Bladder microvascular endothelial cell (primary cell): ENCODE measurements at places on chromosomes 2 and 18. TPM values are rescaled to one million over a fixed set of nuclear protein-coding genes. Genes with fewer than 3 reads are reported as not detected.

Gene CPO
- 0.19 TPM in 1 of 2 replicates, not detected in the other for total RNA-seq

Gene MAIP1
- total RNA-seq = 15.4 and 16.8 TPM in 2 replicates

Gene REG3A
- total RNA-seq = not detected in 2 replicates

Gene MAB21L4
- not detected in 2 replicates for total RNA-seq

Gene LCT
- total RNA-seq = under 0.01 TPM in 1 of 2 replicates, not detected in the other

Gene NFE2L2
- 23.6 and 68.5 TPM in 2 replicates for total RNA-seq

Gene LIMS2
- 11.2 and 20.9 TPM in 2 replicates for total RNA-seq

Gene MOCOS
- total RNA-seq = 0.19 and 0.32 TPM in 2 replicates

Gene PARD3B
- total RNA-seq = 3.2 and 41.0 TPM in 2 replicates

Gene PLCD4
- total RNA-seq = 0.32 and 1.5 TPM in 2 replicates

Gene SOCS6
- 15.7 and 26.9 TPM in 2 replicates for total RNA-seq

Gene SERPINB11
- not detected in 2 replicates for total RNA-seq

Gene GPR39
- total RNA-seq = 0.31 TPM in 1 of 2 replicates, not detected in the other

Gene SERPINB4
- 0.65 TPM in 1 of 2 replicates, not detected in the other for total RNA-seq
